Activated T-helper 17 cell treated with anti-CD3 and anti-CD28 coated beads, Interleukin-2, amount 50 U/mL, for 72 hours (primary cell): ENCODE measurements at places on chromosomes 1 and 21.
A peak's percentile ranks its signal among the peaks of the same experiment; 100 is the strongest.

GRCh38 chr21:41596241-41596925 lies 88.4 kb upstream of the TMPRSS2 start:
- ATAC-seq: no peak
- H3K4me1 ChIP-seq: peaks cover under 1% of the 10 kb centered on the region
- no peaks in the 10 kb centered on the region for H3K36me3 ChIP-seq

GRCh38 chr21:42193721-42194120 lies 25.2 kb upstream of the ABCG1 start:
- no peak for ATAC-seq
- peak overlapping the region; percentile 38 for H3K4me3 ChIP-seq
- H3K4me1 ChIP-seq: peaks cover 26% of the 10 kb centered on the region
- no peaks in the 10 kb centered on the region for H3K27me3 ChIP-seq
- H3K36me3 ChIP-seq: no peaks in the 10 kb centered on the region

DNA sequence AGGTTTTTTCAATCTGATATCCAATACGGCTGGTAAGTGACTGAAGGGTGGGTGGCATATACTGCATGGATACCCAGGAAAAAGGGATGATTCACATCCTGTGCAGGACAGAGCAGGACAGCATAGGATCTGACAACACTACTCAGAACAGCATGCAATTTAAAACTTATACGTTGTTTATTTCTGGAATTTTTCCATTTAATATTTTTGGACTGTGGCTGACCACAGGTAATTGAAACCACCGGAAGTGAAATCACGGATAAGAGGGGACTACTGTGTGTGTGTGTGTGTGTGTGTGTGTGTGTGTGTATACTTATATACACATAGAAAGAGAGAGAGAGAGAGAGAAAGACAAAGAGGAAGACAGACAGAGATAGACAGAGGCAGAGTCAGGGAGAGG lies 23.0 kb downstream of the ERICH3 start:
- peaks cover 6% of the 10 kb centered on the region for H3K27me3 ChIP-seq
- ATAC-seq: no peak
- no peaks in the 10 kb centered on the region for H3K4me1 ChIP-seq
- no peak overlapping the region for H3K4me3 ChIP-seq
- no peak overlapping the region for H3K27ac ChIP-seq

DNA sequence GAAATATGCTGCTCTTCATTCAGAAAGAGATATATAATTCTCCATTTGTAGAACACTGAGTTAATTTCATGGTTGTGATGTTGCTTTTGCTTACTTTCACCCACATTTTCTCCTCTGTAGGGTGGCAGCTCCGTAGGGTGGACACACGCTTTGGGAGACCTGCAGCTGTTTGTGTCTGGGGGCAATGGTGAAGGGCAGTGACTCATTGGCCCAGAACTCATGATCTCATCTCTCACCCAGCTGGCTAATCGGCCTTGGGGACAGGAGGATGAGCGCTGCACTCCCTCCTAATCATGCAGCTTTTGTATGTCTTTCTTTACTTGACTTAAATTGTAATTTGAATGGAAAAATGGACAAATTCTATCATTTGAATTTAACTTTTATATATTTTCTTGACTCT lies 9.6 kb downstream of the DISC1 start:
- no peaks in the 10 kb centered on the region for H3K27me3 ChIP-seq
- no peak overlapping the region for H3K4me3 ChIP-seq
- H3K27ac ChIP-seq: no peak overlapping the region
- no peak for ATAC-seq
- peaks cover 5% of the 10 kb centered on the region for H3K4me1 ChIP-seq
